ENCODE measurements at places on chromosomes 12 and 14.
A peak's percentile ranks its signal among the peaks of the same experiment; 100 is the strongest.

DNA sequence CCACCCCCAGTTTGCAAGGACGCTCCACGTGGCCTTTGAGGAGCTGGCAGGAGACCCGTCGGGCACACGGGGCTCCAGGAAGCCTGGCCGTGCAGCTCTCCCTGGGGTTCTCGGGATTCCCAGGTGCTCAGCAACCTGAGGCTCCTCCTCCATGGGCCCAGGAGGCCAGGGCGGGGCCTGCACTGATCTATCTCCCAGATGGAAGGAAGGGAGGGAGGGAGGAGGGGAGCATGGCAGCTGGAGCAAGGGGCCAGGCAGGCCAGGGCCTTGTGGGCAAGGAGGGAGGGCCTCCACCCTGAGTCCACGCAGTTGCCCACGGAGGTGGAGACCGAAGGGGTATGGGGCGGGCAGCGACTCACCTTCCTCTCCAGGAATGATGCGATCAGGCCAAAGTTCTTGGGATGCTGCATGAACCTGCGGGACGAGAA, 127.3 kb downstream of the RFLNA start:
- peak; percentile 45 for DNase-seq

DNA sequence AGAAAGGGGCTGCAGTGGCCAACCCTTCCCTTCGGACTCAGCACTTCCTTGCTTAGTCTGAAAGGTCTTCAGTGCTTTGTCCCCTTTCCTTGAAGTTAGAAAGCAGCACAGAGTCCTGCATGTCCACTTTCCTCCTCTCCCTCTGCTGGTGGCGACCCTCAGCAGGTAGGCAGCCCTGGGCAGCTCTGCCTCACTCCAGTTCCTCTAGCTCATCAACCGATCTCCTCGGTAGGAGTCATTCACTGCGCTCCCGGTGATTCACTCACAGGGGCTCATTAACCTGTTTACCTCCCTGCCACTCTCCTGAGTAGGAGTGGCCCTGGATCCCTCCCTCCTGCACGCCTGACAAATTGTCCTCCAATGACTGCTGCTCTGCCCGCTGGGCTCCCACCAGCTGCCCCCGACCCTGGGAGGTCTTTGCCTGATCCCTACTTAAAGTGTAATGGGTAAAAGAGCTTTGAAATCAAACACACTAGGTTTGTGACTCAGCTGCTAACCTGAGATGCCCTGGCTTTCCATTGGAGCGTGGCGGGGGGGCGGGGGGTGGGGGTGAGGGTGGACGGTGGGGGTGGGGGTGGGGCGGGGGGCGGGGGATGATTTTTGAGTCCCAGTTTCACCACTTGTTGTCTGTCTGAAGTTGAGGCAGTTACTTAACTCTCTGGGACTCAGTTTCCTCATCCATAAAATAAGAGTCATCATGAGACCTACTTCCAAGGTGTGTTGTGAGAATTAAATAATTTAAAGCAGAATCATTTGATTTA, 4.2 kb downstream of the SCNN1A start:
- DNase-seq: peak; percentile 91

DNA sequence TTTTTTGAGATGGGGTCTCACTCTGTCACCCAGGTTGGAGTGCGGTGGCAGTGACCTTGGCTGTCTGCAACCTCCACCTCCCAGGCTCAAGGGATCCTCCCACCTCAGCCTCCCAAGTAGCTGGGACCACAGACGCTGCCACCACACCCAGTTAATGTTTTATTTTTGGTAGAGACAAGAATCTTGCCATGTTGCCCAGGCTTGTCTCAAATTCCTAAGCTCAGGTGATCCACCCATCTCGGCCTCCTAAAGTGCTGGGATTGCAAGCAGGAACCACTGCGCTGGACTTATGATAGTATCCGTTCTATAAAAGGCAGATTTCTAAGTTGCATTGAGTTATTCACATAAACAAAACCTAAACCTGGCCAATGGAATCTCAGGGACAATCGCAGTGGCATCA, 321.1 kb upstream of the PRICKLE1 start:
- no peak for DNase-seq

DNA sequence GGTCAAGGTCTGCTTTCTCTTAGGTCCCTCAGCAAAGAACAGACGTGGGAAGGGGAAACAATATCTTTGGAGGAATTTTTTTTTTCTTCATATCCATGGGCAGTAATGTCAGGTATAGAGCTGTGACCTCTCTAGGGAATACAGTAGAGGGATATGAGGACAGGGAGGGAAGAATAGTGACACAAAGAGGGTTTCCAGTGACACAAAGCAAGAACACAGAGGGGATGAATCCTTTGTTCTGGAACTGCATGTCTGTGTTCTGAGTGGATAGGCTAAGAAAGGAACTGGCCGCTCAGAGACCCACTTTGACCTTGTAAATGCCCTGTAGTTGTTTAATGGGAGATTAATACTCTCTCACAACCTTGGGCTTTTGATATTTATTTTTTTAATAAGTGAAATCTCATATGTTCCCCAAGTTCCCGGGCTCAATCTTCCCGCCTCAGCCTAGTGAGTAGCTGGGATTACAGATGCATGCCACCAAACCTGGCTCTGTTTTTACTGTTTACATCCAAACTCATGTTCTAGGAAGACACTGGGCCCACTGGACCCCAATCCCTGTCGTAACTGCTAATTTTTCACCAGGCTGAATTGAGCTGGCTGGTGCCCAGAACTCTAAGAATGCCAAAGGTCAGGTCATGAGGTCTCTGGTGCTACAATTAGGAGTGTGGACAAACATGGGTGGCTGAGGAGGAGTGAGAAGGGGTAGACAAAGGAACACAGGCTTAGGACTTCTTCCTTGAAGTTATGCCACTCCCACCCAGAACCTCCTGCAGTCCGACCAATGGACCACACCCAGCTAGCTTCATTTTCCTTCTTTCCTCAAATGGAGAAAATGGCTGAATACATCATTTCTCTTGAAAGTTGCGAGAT, 9.1 kb upstream of the PLEKHH1 start:
- no peak for DNase-seq

GRCh38 chr14:33493266-33493665, 457.6 kb downstream of the EGLN3 start:
- DNase-seq: no peak

DNA sequence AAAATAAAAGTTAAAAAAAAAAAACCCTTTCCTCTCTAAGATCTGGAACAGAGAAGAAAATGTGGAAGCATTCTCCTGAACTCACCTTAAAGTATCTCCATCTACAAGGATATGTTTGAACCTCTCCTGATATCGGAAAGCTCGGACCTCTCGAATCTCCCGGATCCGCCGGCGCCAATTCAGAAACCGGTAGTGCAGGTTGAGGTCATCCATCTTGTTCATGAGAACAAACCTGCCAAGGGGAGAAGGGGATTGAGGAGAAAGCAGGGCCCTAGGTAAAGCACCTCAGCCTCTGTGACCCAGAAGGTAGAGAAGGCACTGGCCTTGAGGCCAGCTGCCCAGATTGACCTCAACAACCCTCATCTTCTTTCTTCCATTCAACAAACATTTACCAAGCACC, 2.2 kb downstream of the SPRYD3 start:
- no peak for DNase-seq

GRCh38 chr12:64088431-64089349, 133.4 kb downstream of the KICS2 start:
- no peak for DNase-seq

GRCh38 chr12:79527473-79527872, 163.3 kb downstream of the PAWR start:
- DNase-seq: no peak

- no peak for DNase-seq
These were observed 164.8 kb upstream of the NRXN3 start for GRCh38 chr14:78005325-78005724.

- DNase-seq: no peak
These were observed 2.9 kb upstream of the GARIN6 start for GRCh38 chr12:99644629-99645028.

GRCh38 chr14:92686900-92687427, 61.5 kb downstream of the LGMN start:
- DNase-seq: peak; percentile 82

DNA sequence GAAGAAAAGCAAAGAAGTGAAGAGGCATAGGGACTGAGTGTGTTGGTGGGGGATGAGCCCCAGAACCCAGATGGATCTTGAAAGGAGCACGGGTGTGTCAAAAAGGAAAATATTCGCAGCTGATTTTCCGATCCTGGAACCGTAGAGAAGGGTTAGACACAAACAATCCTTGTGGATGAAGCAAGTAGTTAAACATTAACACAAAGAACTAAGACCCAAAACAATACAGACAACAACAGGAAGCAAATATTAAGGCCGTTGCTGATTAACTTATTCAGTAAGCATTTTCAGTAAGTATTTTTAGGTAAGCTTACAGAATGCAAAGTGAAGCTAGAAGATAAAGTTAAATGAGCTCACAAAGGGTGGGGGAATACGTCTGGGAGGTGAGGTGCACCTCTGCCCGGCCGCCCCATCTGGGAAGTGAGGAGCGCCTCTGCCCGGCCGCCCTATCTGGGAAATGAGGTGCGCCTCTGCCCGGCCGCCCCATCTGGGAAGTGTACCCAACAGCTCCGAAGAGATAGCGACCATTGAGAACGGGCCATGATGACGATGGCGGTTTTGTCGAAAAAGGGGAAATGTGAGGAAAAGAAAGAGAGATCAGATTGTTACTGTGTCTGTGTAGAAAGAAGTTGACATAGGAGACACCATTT, 62.8 kb upstream of the PRB2 start:
- no peak for DNase-seq

- no peak for DNase-seq
These were observed 264.4 kb downstream of the DUSP6 start for GRCh38 chr12:89087876-89088275.

GRCh38 chr14:69953266-69953915, 74.2 kb downstream of the SMOC1 start:
- no peak for DNase-seq

DNA sequence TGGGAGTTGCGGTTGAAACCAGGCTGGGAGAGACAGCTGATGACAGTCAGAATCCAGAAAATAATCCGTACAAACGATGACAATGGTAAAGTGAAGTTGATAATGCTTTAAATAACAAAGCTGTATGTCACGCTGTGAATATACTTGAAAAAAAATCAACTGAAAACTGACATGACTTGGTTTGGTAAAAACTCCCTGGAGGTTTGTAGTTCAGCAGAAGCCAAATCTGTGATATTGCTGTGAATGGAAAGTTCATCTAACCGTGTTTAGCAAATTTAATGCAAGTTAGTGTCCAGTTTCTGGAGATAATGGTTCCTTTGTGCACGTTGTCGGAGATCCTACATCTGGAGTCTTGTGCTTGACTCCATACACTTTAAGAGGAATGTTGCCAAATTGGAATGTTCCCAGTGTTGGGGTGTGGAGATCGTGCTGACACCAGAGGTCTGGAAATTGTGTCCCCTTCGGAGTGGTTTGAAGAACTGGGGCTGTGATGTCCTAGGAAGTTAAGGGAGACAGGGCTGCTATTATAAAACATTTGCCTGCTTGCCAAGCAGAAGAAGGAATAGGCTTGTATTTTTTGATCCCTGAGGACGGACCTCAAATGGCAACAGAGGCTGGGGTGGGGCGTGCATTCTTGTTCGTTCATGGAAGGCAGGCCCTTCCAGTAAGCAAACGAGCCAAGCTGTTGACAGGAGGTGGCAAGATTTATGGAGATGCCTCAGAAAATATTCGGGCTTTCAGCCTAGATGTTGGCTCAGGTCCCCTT, 30.6 kb downstream of the PPFIBP1 start:
- no peak for DNase-seq

DNA sequence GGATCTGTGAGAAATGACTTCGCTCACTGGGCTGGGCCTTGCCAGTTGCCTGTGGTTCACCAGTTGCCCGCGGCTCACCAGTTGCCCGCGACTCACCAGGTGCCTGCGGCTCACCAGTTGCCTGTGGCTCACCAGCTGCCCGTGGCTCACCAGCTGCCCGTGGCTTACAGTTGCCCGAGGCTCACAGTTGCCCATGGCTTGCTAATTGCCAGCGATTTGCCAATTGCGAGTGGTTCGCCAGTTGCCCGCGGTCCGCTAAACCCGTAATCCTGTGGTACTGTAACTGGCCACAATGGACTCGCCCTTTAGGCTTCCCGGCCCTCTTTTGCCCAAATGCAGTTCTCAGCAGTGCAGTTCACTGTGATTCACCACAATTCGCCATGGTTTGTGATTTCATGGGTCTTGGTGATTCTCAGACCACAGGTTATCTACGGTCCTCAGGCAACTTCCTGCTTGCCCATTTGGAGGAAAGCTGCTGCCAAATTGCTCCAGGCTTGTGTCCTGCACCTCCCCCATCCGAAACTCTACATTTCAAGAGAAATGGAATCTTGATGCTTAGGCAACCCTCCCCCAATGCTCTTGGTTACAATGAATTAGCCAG, 15.0 kb upstream of the MEG3 start:
- no peak for DNase-seq

- DNase-seq: peak; percentile 75
These were observed 35.3 kb downstream of the MIPOL1 start for GRCh38 chr14:37232907-37233481.

GRCh38 chr12:64893961-64894360, 69.5 kb downstream of the TBC1D30 start:
- DNase-seq: no peak

DNA sequence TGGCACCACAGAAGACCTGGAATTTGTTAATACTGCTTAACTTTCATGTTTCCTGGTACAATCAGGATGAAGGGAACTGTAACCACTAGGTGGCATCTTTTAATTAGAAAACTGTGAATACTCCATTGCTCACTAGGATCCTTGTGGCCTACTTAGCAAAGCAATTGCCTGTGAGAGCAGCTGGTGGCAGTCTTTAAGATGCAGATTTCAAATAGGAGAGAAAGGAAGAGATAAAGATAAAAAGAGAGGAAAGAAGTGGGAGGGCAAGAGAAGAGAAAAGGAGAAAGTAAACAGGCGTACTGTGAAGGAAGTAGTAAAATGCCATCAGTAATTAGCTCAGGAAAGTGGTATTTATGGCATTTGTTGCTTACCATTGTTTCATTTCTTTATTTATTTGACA, 114.5 kb downstream of the RAD51B start:
- DNase-seq: peak; percentile 87
